ENCODE measurements at places on chromosomes 2 and 18.

DNA sequence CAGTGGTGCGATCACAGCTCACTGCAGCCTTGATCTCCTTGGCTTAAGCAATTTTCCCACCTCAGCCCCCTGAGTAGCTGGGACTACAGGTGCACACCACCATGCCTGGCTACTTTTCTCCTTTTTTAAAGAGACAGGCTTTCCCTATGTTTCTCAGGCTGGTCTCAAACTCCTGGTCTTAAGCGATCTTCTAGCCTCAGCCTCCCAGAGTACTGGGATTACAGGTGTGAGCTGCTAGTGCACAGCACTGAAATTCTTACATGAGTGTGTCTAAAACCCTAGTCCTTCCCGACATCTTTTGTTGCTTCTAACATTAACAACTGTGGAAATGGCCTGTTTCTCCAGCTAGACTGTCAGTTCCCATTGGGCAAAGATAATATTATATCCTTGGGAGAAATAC lies 2.9 kb downstream of the UGP2 start:
- no peak for DNase-seq

DNA sequence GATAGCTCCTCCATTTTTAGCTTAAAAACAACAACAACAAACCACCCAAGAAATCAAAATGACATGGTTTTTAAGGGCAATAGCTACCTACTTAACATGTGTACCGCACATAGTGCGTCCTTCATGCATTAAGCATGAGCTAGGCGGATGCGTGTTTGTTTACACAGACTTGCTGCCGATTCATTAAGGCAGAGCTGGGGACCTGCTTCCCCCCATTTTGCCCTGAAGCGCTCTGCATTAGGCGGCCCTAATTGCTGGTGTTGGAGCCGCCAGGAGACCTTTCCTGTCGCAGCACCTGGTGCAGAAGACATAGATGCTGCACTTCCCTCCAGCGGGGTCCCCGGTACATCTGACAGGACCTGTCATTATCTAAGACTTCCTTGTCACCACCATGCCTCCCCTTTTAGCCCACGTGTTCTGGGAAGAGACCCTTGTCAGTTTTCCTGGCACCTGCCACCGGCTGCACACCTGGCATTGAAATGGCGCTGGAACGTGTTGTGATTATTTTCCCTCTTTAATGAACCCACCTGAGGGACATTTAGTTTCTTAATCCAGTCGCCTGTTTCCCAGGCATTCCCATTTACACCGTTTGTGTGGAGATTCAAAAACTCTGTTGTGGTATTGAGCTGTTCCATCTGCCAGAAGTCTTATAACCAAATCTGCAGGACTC lies 261.1 kb upstream of the RAB12 start:
- no peak for DNase-seq

DNA sequence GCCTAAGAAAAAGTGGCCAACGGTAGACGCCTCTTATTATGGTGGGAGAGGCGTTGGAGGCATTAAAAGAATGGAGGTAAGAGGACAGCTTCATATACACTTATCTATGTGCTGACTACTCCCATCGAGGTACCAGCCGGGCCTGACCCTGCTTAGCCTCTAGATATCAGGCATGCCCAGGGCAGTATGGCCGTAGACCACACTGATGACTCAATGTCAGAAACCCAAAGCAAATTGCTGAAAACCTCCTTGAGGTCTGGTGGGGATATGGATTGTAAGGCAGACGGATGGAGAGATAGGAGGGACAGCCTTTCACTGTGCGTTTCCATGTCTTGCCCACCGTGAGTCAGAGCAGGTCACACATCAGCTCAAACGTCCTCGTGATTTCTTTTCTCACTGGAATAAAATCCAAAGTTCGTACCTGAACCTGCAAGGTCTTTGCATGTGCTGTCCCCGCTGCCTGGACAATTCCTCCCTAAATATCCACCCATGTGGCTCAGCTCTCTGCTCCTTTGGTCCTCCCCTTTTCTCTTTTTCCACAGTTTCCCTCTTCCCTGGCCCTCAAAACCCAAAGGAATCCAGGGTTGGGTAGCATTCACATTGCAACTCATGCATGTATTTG lies 168.9 kb downstream of the ANTXR1 start:
- no peak for DNase-seq

DNA sequence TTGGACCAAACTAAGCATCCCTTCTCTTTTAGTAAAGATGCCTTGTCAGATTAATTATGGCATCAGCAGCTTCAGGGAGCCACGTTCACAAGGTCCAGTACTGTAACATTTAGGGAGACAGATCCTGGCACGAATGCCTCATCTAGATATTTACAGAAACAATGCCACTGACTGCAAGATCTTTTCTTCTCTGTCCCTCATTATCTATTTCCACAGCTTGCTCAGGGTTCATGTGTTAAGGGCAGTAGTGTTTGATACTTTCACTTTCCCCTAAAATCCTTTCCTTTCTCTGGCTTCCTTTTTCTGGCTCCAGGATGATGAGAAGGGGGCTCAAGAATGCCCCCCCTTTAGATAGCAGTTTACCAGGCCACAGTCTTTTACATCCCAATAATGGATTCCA lies 393.9 kb downstream of the BCL11A start:
- no peak for DNase-seq

GRCh38 chr2:216118474-216118873 lies 9.3 kb downstream of the XRCC5 start:
- DNase-seq = no peak

DNA sequence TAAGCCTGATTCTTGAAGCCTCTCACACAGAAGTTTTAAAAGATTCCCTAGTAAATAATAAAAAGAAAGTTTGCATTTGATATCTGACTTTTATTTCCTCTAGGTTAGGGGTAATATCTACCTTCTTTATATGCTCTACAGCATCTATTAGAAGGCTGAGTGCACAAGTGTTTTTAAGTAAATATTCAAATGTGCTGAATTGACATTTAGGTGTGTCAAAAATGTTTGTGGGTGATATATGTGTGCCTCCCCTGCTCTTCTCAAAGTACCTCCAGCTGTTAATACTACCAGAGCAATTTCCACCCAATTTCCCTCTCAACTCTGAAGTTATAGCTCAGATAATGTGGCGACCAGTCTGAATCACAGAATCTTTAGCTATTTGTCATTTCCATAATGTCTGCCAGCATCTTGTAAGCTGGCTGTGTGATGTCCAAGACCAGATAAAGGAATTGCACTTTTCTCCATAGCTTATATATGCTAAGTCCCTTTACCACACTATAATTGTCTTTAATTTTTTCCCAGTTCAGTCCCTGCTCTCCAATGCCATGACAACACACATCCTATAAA lies 24.4 kb upstream of the ERMN start:
- no peak for DNase-seq

DNA sequence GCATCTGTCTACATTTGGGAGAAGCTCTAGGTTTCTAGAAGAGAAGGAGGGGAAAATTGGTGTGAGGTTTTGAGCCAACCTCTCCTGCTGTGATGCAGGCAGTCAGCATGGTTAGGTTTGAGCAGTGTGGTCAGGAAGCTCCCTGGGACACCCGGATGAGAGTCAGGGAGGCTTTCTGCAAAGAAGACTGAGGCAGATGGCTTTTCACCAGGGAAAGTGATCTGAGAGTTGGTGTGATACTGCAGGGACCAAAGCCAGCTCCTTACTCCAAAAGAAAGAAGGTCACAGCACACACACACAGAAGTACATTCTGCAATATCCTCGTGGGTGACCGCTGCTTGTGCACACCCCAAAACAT lies 75.8 kb upstream of the BCL11A start:
- no peak for DNase-seq

- DNase-seq = no peak
Measured at GRCh38 chr18:67582488-67582887, 66.0 kb upstream of the DSEL start.

DNA sequence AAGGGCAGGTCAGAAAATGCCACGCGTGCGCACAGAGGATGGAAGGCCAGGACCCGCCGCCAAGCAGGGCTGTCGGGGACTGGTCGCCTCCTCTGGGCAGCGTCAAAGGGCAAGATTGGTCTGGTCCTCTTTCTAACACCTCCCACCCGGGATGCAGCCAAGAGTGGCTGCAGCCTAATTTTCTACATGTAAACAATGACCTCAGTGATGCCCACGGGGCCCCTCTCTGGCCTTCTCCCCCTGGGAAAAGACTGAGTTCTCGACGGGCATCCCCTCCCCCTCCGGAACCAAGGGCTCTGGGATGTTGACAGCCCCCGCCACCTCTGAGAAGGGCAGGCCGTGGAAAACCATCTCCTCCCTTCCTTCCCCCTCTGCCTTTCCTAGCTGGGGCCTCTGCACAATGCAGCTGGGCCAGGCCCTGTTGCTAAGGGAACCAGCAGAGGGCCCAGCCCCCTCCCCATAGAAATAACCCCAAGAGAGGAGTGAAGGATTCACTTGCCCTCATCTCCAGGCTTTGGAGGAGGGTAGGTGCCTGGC lies 80.0 kb upstream of the ZNF532 start:
- DNase-seq = no peak

DNA sequence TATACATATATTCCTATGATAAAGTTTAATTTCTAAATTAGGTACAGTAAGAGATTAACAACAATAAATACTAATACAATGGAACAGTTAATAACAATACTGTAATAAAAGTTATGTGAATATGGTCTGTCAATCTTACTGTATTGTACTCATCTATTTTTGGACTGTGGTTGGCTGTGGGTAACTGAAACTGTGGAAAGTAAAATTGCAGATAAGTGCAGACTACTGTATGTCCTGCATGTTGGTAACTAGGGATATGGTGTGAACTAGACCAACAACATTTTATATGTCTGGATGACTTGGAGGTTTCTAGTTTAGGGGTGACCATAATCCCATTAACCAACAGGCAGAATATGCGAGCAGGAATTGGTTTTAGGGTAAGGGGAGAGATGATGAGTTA lies 23.3 kb downstream of the PHLPP1 start:
- no peak for DNase-seq

DNA sequence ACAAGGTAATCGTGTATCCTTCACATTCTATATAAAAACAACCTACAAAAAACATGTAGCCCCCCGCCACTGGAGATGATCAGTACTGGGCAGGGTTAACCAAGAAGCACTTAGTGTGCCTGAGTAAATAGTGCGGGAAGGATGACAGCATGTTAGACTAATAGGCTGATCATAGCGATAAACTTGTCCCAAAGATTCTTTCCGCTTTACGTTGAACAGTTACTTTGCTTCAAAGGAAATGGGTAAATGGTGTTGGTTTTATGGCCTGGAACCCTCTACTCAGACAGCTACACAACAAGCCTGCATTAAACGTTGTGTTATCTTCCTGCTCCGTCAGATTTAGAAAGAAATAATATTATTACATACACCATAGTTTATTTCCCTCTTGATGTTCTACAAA lies 67.7 kb downstream of the CTAGE1 start:
- no peak for DNase-seq

- no peak for DNase-seq
Measured at GRCh38 chr2:155357172-155357571, 658.7 kb downstream of the KCNJ3 start.

DNA sequence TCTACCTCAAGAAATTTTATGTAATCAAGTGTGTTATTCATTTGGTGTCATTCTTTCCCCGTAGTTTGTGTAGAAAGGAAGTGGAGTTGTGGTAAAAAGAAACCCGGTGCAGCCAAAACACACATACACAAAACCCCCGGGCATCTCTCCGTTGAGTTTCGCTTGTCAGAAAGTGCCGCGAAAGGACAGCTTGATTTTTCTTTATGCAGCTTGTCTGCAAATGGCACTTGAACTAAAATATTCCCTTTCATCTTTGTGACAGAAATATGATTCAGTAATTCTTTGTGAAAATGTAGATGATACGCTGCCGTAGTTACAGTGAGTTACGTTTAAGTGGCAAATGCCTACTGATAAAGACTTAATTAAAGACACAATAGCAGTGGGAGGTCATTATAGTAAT lies 268.8 kb upstream of the SPRED2 start:
- no peak for DNase-seq

DNA sequence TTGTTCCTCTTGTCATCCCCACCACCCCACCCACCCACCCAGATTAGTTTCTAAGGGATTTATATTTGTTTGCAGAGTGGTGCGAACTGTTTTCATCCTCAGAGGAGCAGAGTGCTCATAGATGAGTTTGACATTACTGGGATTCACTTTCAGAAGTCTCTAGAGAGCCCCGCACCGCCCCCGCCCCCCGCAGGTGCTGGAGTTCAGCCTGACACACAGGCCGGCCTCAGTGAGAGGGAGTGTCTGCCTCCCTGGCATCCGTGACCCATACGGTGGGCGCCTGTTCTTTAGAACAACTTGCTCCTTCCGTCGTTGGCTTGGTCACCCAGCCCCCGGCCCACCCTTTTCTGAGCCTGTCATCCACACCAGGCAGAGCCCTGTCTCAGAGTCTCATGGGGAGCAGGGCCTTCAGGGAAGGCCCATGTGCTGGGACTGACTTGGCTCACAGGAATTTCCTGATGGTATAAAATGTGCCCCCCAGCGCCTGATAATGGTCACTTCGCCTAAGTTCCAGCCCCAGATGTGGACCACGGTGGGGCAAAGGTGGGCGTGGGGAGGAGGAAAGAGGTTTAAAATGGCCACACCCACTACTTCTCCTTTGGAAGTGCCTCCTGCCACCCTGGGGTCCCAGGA lies 44.3 kb downstream of the HPCAL1 start:
- no peak for DNase-seq

GRCh38 chr2:19580830-19581229 lies 222.4 kb upstream of the OSR1 start:
- no peak for DNase-seq

- no peak for DNase-seq
Measured at GRCh38 chr2:29260142-29260772, 145.0 kb downstream of the CLIP4 start.

DNA sequence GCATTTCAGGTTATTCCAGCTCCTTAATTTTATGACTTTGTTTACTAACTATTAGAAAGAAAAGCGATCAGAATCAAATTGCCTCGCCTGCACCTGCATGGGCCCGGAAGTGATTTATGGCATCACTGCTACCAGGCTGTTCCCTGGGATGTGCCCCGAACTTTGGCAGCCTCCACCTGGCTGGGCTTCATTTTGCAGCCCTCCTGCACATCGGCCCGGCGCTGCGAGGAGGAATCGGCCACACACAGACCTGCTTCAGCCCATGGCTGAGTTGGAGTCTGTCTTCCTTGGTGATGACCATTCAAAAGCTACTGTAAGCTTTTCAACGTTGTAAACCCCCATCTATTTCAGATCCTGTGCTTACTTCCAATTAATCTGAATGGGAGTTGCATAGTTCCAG lies 638.0 kb downstream of the RNF144A start:
- no peak for DNase-seq

DNA sequence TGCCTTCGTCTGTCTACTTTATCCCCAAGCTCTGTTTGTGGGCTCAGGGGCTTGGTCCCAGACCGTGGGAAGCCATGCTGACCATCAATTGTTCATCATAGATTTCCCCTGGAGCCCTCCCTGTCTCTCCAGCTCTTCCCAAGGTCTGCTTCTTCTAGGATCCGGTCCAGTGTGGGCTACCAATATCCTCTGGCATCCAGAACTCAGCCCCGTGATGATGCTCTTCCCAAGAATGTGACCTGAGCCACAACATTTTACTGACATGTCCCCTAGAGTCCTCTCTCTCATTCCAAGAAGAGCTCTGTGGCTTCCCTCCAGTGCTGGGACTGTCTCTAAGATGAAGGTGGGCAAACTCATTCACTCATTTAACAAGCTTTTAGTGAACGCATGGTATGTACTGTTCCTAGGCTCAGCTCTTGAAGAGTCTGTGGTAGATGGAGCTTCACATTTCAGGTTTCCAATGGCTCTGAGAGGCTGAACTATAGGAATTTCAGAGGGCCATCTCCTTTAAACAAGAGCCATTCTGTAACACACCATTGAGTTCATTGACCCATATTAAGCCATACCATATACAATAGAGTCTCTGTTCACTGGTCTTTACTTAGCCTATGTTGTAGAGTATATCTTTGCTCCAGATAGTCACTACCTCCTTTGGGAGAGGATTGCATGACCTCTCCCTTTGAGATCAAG lies 142.0 kb upstream of the APCDD1 start:
- DNase-seq = no peak

All from stimulated activated CD4-positive, alpha-beta T cell treated with anti-CD3 and anti-CD28 coated beads, TNF-alpha, amount 100 ng/mL, for 24 hours (primary cell).